ENCODE measurements at places on chromosomes 6 and 20.

DNA sequence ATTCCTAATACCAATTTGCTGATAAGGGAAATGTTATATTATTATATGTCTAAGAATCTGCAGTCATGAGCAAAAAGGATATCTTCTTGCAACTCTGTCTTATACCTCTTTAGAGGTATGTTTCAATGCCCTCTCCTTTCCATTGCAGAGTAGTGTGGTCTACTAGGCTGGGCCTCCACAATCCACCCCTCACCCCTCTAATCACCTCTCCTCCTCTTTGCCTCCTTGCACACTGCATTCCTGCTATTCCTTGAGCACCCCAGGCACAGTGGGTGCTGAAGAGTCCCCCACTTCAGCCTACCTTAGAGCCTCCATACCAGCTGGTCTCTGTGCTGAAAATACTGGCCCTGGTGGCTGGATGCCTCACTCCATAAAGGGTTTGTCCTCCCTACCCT, 26.9 kb downstream of the ARMC2 start:
- no peak for DNase-seq

- peak; percentile 58 for DNase-seq
Measured at GRCh38 chr6:98041056-98041455, 758.0 kb upstream of the MMS22L start.

DNA sequence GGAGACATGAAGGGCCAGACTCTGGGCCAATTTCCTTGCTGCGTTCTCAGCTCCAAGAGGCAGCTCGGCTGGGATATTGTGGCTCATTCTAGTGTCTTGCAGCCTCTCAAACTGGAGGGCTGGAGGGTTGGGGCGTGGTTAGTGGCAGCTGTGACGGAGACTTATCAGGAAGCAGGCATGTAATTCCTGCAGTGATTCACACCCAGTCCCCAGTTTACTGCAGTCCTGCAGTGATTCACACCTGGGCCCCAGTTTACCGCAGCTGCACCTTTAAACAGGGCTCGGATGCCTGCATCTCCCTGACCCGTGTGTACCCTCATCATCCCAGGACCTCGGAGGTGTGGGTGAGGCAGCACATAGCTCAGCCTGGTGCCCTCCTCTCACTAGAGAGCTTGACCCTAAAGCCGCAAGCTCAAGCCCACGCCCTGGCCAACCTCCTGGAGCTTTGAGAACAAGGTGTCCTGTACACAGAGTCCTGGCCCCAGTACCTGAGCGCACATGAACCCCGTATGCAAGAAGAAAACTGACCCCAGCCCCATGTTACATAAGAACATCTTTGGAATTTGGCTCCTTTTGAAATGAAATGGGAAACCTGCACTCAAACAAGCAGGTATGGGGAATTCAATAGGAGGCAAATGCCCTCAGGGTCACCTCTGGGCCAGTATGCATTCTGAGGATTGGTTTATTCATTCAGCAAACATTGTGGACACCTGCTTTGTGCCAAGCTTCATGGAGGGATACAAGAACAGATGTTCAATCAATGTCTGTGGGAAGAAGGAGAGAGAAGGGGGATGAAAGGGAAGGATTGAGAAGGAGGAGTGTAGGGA, 55.3 kb upstream of the FAM83D start:
- peak; percentile 78 for DNase-seq

DNA sequence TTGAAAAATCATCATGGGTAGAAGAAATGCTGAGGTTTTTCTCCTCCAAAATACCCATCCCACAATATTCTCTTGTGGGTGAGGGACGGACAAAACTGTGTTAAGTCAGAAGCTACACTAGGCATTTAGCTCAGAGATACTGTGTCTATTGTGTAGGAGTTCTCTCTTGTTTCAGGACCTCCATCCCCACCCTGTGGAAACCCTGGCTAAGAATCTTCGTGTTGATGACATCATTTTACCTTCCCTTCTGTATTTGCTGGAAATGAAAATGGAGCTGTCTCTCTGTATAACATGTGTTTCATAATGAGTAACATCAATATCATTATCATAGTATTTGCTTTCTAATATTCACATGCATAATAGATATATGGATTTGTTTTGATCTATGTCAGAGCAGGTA, 1193.0 kb upstream of the CITED2 start:
- no peak for DNase-seq

DNA sequence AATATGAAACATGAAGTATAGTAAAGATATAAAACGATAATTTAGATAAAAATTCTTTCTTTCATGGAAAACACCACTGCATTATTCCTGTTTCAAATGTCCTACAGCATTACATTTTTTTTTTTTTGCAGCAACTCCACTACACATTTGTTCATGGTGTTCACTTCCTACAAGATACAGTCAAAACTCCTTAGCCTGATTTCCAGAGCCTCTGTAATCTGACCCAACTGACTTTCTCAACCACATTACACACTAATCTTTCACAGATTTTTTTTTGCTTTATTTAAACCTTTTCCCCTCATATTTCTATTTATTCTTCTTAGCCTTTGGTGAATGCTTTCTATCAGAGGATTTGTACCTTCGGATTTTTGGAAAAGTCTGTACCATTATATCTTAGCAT, 176.5 kb upstream of the PDE7B start:
- DNase-seq, result no peak

GRCh38 chr6:22064558-22064957, 232.3 kb downstream of the PRL start:
- no peak for DNase-seq

GRCh38 chr6:106074146-106074545, 12.0 kb upstream of the PRDM1 start:
- DNase-seq, result no peak

DNA sequence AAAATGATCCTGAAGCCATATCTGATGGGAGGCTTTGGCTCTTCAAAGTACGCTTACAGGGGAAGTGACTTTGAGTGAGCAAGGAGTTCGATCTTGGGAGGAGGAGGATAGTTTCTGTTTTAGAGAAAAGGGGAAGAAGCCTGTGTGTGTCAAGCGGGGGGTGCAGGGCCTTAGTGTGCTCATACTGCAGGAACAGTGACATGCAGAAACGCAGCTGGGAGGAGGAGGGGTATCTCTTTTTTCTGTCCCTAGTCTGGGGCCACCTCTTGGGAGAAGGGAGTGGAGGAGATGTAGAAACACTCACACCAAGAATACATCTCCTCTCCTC, 19.8 kb downstream of the SIRPD start:
- no peak for DNase-seq

- DNase-seq, result peak; percentile 79
Measured at GRCh38 chr6:155185544-155185943, 78.3 kb upstream of the CLDN20 start.

GRCh38 chr6:143969077-143969476, 39.0 kb downstream of the PLAGL1 start:
- DNase-seq, result no peak

- no peak for DNase-seq
Measured at GRCh38 chr6:85792254-85792653, 149.6 kb upstream of the SYNCRIP start.

DNA sequence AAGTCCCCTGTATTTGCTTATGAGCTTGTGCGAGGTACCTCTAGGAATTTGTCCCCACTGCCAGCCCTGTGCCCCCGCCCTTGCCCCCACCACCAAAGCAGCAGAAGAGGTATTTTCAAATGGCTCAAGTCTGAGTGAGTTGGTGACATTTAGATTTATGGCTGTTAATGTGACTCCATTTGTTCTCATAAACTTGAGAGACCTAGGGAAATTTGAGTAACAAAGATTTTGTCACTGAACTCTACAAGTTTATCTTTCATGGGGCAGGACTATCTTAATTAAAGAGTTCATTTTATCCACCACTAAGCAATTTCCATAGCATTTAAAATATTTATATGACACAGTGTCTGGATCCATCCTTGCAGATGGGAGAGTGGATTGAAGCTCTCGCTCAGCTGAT, 108.5 kb downstream of the PRND start:
- no peak for DNase-seq

- DNase-seq, result no peak
Measured at GRCh38 chr6:12271997-12272396, 18.2 kb upstream of the EDN1 start.

DNA sequence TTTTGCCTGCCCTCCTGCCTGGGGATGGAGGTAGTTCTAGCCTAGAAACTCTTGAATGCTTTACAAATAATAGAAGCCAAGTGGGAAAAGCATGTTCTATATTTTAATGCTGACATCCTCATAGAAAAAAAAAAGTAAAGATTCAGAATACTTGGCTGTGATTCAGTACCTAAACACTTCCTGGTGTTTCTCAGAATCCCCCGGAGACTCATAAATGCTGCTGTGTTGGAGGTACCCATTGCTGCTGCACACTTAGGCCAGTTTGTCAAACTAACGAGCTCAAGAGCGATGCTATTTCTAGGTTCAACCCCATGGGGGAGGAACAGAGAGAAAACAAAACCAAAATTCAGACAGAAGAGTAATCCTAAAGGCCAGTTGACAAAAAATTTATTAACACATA, 38.8 kb upstream of the ZFP64 start:
- no peak for DNase-seq

DNA sequence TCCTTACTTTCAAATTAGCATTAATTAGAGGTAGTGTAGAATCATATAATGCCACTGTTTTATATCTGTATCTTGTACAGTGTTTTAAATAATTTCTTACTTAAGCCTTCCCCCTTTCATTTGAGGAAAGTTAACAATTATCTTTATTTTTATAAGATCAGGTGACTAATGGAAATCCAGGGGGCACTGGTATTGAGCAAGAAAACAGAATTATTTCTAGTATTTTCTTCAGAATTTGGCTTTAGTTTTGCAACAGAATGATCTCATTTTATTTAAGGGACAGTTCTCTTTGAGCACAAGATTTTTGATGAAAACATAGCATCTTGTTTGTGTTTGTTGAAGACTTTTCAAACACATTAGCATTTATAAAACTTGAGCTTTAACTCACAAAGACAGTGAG, 55.9 kb downstream of the RNF217 start:
- no peak for DNase-seq
